ENCODE measurements at places on chromosomes 11 and 22.

- DNase-seq, result no peak
These were observed 77.6 kb downstream of the PACSIN2 start for GRCh38 chr22:42937164-42937843.

DNA sequence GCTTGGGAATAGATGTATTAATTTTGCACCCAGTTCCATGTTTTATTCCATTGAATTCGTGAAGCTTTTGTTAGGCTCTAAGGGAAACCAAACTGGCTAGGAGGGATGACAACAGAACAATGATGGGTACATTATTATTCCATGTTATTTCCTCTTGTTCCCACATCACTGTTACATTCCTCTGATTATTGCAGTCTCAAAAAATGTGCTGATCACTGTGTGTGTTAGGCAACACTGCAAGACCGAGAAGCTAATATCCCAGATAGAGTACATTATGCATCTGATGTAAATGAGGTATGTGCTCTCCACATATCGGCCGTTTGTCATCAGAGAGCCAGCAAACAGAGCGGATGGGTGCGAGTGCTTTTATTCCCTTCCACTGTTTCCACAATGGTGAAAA, 327.9 kb downstream of the SOX6 start:
- DNase-seq, result no peak

GRCh38 chr11:1377231-1377780, 12.4 kb upstream of the BRSK2 start:
- no peak for DNase-seq

DNA sequence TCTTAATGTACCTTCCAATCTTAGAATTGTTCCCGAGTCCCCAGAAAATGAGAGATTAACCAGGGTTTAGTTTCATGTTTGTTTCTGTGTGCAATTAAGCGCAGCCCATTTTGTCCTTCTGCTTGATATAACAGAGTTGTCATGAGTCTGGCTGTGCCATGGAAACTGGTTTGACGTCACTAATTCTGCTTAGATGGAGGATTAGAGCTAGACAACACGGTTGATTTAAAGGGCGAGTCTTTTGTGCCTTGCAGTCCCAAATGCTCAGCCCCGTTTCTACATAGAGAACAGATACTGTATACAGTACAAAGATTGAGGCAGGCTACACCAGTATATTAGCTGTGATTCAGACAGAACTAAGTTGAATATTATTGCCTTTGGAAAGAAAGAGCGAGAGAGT, 45.5 kb upstream of the ALKBH3 start:
- no peak for DNase-seq

GRCh38 chr11:127506647-127507046, 506.1 kb upstream of the KIRREL3 start:
- DNase-seq, result no peak

GRCh38 chr11:56624661-56625110, 10.0 kb upstream of the OR5M1 start:
- DNase-seq, result no peak

GRCh38 chr11:6755303-6755952, 16.3 kb downstream of the OR2AG2 start:
- DNase-seq, result peak; percentile 1

DNA sequence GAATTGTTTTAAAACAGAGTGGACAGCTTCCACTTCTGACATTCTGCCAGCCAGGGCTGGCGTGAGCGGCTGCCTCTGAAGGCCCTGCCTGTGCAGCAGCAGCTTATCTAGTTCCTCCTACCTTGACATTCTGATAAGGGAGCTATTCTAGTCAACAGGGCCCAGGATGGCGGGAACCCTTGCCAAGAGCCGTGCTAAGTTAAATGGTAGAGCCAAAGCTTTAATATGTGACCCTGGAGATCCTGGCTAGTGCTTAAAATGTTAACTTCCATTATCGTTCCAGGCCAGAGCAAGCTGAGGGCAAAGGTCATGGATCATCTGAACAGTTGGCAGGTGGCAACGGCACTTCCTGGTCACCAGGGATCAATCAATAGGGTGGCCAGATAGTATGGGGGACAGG, 3.5 kb downstream of the KCNJ5 start:
- DNase-seq, result no peak

DNA sequence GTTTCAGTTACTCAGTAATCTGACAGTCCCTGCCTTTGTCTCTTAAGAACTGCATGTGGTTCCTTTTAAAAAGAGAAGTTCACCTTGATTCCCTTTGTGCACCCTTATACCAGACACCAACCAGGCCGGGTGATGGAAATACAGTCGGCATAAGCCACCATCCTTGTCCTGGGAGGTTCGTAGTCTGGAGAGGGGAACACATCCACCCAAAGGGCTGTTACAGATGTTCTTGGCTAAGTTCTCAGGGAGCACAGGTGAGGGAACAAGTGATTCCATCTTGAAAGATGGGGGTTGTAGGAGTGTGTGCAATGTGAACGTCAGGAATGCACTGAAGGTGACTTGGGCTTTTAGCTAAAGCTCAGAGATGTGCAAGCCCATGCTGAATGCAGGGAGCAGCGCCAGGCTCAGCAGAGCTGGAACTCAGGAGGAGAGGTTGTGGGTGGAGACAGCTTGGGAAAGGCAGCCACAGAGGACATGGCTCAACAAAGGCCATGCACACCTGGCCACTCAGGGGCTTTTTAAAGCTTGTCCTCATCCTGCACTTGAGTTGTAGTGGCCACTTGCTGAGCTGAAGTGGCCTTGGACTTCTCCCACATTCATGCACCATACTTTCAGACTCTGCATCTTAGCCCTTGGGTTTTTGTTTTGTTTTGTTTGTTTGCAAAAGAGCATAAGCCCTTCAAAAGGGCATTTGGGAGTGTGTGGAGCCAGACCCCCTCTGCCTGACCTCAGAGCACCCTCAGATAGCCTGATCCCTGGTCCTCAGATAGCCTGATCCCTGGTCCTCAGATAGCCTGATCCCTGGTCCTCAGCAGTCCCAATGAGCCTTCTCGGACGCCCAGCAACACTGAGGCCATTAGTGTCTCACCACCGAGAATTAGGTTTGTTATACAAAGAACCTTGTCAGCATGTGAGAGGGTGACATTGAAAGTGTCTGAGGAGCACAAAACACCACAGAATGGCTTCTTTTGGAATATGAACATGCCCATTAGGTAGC, 12.7 kb upstream of the TMA7B start:
- no peak for DNase-seq

GRCh38 chr11:114099392-114100178, 40.1 kb downstream of the ZBTB16 start:
- no peak for DNase-seq

DNA sequence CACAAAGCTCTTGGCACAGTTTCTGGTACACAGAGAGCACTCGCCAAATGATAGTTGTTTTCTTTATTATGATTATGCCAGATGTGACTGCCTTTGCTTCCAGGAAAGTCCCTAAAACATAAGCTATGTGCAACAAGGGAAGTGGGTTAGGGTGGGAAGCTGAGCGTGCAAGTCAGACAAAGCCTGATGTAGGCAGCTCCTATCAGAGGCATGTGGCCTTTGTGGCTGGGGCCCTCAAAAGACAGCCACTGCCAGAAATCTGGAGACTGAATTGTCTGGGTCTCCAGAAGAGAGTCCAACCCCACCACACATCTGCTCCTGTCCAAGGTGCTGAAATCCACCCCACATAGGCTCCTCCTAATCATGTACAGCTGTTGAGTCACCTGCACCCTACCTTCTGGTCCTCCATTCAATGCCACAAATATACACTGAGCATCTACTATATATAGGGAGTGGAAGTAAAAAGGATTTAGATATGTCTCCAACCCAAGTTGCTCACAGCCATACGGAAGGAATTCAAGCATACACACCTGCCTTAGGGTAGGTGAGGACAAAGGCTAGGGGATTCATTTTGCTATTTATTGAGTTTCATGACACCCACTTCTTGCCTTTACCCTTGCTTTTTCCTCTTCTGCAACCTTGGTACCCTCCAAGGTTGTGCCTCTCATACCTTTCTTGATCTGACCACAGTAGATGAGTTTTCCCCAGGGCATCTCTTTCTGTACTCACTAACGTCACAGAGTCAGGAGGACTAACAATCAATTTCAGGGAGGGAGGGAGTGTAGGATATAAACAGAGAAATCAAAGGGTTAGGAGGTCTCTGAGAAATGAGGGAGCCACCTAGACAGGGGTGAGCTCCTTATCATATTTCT, 12.4 kb downstream of the SEC14L3 start:
- no peak for DNase-seq

DNA sequence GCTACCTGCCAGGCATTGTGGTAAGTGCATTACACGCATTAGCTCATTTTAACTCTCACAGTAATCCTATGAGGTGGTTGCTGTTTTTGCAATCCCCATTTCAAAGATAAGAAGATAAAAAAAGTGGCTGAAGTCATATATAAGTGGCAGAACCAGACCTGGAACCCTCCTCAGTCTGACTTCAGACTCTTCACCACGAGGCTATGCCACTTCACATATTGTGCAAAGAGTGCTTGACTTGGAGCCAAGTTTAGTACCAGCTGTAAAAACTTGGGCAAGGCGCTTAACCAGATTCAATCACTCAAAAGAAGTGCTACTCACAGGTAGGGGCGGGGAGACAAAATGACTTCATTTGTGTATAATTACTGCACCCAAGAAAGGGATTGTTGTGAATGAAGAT, 15.3 kb downstream of the BPIFC start:
- DNase-seq, result no peak

DNA sequence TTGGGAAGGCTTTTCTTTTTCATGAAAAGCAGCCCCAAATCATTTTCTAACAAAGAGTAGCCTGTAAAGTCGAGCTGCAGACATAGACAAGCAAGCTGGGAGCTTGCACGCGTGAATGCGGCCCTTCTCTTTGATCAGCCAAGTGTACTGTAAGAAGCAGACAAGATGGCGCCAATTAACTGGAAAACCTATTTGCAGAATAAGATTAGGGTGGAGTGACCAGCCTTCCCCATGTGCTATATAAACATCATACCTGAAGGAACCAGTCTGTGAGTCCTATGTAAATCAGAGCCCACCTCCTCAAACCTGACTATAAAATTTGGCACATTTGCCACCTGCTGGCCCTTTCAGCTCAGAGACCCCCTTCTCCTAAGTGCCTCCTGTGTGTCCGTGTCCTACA, 982.7 kb downstream of the OPCML start:
- no peak for DNase-seq

DNA sequence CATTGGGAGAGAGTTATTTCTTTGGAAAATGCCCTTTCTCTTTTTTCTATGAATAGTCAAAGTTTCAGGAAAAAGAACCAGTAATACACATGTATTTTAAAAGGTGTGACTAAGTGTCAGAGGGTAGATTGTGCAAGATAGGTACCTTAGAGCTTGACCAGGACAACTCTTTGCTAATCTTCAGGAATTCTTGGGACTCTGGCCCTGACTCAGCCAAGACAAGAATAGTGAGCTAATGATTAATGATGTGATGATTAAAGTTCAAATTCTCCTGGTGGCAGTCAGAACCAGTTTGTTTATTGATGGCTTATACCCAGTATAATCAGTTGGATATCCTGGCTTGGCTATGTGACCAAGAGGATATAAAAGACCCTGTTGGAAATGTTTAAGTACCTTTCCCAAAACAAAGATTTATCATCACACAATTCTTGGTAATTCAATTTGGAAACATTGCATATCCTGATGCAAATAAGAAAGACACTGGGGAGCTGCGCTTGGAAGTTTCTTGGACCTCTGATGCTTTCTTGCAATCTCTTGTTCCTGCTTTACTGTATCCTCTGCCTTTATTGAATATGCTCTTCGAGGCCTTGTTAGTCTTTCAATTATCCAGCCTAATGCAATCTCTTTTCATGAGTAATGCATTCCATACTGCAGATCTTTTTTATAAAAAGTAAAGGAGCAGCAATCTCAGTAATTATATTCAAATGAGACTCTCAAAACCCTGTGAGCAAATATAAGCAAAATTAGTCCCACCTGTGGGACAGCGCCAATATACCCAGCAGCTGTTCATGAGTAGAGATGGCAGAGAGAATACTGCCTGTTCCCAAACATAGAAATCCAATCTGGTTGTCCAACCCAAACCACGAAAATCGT, 48.0 kb upstream of the CEP126 start:
- DNase-seq, result no peak

DNA sequence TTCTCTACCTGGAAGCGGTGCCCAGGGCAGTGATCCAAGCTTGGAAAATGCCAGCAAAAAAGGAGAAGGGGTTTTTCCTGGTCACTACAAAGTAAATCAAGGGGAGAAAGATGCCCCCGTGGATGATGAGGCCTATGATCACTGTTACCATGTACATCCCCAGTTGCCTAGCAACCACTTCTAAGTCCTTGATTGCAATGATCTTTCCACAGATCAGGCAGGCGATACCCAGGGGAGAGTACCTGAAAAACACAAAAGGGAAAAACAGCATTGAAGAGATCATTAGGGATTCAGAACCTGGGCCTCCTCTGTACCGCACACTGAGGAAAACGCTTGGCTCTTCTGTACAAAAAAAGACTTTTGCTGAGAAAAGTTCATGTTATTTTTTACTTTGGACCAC, 127.1 kb downstream of the SLC1A2 start:
- DNase-seq, result no peak

DNA sequence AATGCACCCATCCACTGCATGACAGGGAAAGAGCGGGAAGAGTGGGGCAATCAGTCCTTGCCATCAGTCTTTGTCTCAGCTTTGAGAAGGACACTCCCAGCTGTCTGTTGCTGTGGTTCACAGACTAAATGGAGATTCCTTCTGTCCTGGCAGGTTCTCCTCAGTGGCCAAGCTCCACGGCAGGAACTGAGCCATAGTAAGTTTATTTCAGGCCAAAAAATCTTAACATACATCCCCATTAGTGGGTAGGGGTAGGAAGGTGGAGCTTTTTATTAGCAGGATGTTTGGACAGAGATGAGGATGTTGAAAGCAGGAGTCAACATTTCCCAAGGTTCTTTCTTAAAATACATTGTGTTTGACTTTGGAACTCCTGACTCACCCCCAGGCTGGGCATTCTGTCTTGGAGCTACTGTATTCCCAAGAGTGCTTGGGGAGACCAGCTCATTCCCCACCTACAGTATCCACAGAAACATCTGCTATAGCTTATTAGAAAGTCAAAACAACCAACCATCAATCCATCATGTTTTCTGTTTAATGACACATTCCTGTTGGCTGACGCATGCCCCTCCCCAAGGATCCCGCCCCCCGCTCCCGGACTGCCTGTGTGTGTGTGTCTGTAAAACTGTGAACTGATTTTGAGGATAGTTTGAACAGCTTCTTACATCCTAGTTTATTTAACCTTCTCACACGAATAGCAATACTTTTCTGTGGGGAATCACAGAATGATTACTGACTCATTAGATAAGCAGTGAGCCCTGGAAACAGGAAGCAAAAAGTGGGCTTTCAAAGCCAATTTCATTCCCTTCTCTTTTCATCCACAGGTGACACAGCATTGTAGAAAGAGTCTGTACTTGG, 109.5 kb downstream of the CCDC81 start:
- no peak for DNase-seq

DNA sequence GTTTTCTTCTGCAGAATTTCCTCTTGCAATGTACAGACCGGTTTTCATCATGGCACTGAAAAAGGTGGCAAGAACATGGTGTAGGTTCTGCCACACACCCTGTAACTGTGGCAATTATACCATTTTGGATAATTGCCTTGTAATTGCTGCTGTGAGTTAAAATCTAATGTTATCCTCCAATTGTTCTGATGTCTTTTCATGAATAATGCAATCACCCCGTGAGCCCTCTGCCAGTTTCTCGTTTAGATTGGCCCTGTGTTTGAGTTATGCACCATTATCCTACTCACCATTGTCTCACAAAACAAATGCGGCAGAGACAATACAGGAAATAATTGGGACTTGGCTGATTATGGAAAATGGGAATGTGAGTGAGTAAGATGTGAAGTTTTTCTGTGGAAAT, 61.8 kb upstream of the MTNR1B start:
- no peak for DNase-seq

GRCh38 chr11:35606206-35606605, 12.1 kb upstream of the FJX1 start:
- DNase-seq, result no peak
